ENCODE measurements at places on chromosomes 3 and 15. TPM values are rescaled to one million over a fixed set of nuclear protein-coding genes. Genes with fewer than 3 reads are reported as not detected.

- H3K36me3 ChIP-seq = peaks cover 6% of the 10 kb centered on the region
- no peak overlapping the region for H3K4me3 ChIP-seq
- no peaks in the 10 kb centered on the region for H3K4me1 ChIP-seq
- no peak for DNase-seq
- no peak overlapping the region for H3K27ac ChIP-seq
These were observed 243.1 kb downstream of the EPHB1 start for GRCh38 chr3:135038186-135038585.

DNA sequence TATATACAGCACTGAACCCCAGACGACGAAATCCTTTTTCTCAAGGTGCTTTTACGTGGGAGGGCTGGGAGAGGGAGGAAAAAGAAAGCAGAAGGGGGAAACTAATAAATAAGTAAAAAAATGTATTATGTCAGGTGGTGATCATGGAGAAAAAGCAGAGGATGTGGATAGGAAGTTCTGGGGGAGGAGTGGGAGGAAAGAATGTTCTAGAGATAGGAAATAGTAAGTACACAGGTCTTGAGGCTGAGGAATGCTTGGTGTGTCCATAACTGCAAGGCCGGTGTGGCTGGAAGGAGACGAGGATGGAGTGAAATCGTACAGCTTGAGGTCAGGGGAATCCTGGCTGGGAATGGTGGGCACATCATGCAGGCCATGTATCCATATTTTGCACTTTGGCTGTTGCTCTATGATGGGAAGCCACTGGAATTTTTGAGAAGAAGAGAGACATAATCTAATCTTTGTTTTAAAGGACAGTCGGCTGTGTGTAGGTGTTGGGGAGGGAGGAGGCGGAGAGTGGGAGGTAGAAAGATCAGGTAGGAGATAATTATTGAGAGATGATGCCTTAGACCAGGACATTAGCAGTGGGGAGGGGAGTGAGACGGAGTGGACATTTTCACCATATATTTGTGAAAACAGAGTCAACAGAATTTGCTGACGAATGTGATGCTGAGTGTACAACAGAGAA, 1.8 kb upstream of the UBE2E2 start:
- no peak overlapping the region for H3K27ac ChIP-seq
- H3K27me3 ChIP-seq = peaks cover 9% of the 10 kb centered on the region
- peaks cover 6% of the 10 kb centered on the region for H3K4me1 ChIP-seq

DNA sequence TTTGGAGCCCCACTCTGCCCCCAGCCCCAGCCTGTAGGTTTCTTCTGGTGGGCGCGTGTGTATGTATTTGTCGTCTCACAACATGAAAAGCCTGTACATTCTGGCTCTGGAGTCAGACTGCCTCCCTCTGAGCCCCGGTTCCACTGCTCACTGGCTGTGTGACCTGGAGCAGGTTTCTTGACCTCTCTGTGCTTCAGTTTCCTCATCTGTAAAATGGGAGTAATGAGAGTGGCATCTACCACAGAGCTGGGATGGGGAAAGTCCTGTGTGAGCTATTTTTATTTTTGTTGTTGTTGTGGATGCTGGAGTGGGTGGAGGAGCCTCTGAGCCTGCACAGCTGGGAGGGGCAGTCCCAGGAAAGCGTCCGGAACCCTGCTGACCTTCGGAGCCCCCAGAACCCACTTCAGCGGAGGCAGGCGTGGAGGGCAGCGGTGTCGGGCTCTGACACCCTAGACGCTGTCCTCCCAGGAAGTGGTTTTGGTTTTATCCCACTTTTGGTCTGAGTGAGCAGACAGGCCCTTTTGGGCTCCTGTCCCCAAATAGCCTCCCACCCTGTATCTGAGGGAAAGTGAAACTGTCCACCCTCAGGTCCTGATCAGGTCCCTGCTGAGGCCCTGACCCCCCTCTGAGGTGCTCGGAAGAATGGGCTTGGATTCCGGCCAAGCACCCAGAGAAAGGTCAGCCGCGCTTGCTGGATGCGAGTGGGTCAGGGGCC, 103.5 kb downstream of the CHSY1 start:
- H3K4me3 ChIP-seq = no peak overlapping the region
- no peaks in the 10 kb centered on the region for H3K36me3 ChIP-seq
- no peaks in the 10 kb centered on the region for H3K27me3 ChIP-seq
- DNase-seq = no peak
- no peaks in the 10 kb centered on the region for H3K4me1 ChIP-seq

GRCh38 chr3:5787861-5788488, 600.5 kb downstream of the EDEM1 start:
- DNase-seq = peak; percentile 16
- H3K4me1 ChIP-seq = no peaks in the 10 kb centered on the region
- no peak overlapping the region for H3K4me3 ChIP-seq
- no peaks in the 10 kb centered on the region for H3K36me3 ChIP-seq
- H3K27ac ChIP-seq = no peak overlapping the region

- no peaks in the 10 kb centered on the region for H3K27me3 ChIP-seq
- H3K4me1 ChIP-seq = peaks cover 7% of the 10 kb centered on the region
- no peak overlapping the region for H3K27ac ChIP-seq
- DNase-seq = peak; percentile 45
These were observed 1.9 kb downstream of the KBTBD8 start for GRCh38 chr3:67000009-67000408.

DNA sequence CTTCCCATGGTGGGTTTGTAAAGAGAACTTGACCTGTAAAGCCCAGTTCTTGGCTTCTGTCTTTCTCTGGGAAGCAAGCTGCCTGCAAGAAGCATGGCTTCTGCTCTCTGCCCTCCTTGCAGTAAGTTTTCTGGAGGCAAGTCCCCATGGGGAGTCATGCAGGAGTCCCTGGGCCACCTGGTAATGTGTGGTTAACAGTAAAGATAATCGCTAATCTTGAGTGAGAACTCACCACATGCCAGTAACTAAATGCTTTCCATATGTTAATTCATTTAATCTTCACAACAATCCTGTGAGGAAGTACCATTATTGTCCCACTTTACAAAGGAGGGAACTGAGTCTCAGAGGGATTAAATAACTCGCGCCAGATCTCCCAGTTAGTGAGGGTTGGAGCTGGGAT, 4.2 kb downstream of the CAPN3 start:
- DNase-seq = no peak
- H3K4me1 ChIP-seq = peaks cover 9% of the 10 kb centered on the region
- no peaks in the 10 kb centered on the region for H3K27me3 ChIP-seq
- H3K36me3 ChIP-seq = peaks cover 7% of the 10 kb centered on the region

- DNase-seq = no peak
- peak overlapping the region; percentile 73 for H3K4me3 ChIP-seq
- no peaks in the 10 kb centered on the region for H3K27me3 ChIP-seq
- peak overlapping the region; percentile 70 for H3K27ac ChIP-seq
- H3K36me3 ChIP-seq = peaks cover 9% of the 10 kb centered on the region
- peaks cover 21% of the 10 kb centered on the region for H3K4me1 ChIP-seq
These were observed 1.1 kb upstream of the SUCLG2 start for GRCh38 chr3:67655364-67656121.

GRCh38 chr3:66200147-66200546, 20.7 kb upstream of the SLC25A26 start:
- no peaks in the 10 kb centered on the region for H3K36me3 ChIP-seq
- no peak overlapping the region for H3K4me3 ChIP-seq
- no peaks in the 10 kb centered on the region for H3K4me1 ChIP-seq
- H3K27me3 ChIP-seq = peaks cover 21% of the 10 kb centered on the region

GRCh38 chr3:14434126-14434497, 31.7 kb downstream of the SLC6A6 start:
- H3K27ac ChIP-seq = no peak overlapping the region
- H3K4me1 ChIP-seq = peaks cover 40% of the 10 kb centered on the region
- peak; percentile 78 for DNase-seq
- no peaks in the 10 kb centered on the region for H3K36me3 ChIP-seq
- no peak overlapping the region for H3K4me3 ChIP-seq

DNA sequence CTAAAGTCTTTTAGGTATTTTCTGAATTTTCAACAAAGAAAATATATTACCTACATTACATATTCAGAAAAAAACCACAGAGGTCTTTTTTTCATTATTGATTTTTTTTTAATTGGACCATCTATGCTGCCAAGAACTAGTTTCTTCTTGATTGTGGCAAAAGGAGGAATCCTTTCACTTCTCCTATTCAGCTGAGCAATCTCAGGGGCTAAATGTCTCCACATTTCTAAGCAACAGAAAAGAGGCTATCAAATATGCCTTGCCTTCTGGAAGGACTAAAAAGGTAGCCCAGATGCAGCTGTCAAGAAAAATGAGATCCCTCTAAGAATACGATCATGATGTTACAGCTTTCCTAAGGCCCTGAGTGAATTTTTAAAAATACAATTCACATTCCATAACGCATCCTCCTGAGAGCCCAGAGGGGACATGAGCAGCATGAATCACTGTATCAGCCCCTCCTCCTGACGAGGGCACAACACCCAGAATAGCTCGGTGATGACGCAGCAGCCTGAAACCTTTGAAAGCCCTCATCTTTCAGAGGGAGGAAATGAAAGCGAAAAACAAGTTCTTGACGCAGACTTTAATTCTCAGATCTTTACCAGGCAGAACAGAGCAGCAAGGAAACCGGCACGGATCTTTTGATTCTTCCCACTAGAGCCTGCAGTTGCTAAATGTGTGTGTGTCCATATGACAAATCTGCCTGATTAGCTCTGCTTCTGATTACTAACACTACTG, 24.6 kb downstream of the RUBCN start:
- peak overlapping the region; percentile 82 for H3K4me3 ChIP-seq
- DNase-seq = peak; percentile 97
- H3K27ac ChIP-seq = peak overlapping the region; percentile 98
- H3K4me1 ChIP-seq = peaks cover 14% of the 10 kb centered on the region
- H3K36me3 ChIP-seq = peaks cover 9% of the 10 kb centered on the region

DNA sequence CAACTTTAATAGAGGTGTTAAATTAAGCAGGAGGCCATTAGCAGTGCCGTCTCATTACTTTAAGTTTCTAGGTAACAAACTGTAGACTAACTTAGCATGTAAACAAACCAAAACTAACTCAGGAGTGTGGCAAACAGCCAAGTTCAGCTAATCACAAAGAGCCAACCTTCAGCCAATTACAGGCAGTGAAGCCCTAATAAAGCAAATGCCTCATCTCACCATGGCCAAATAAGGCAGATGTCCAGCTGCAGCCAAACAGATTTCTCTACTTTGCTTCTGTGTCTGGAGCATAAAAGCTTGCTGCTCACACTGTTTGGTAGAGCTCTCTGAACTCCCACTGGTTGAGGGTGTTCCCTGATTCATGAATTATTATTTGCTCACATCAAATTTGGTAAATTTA, 835.4 kb upstream of the GBE1 start:
- no peaks in the 10 kb centered on the region for H3K4me1 ChIP-seq
- DNase-seq = no peak
- H3K27ac ChIP-seq = no peak overlapping the region

DNA sequence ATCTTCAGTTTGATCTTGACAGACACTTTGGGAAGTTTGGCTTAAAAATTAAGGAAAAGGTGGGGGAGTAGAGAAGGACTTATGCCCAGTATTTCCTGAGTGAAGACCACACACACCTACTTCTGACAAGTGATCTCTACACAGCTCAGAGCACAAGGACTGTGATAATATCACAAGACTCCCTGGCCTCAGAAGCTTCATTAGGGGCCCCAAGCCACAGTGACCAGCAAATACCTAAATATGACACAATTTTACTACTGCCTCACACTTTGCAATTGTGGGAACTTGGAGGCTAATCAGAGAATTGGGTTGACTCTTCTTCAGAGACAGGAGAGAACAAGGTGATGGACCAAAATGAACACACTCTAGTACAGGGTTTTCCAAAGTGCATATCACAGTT, 2.6 kb downstream of the ILDR1 start:
- no peak overlapping the region for H3K4me3 ChIP-seq
- no peaks in the 10 kb centered on the region for H3K4me1 ChIP-seq
- no peaks in the 10 kb centered on the region for H3K36me3 ChIP-seq
- DNase-seq = no peak

The LMLN gene
- total RNA-seq = 11.2 TPM

The ERICH6 gene
- total RNA-seq = not detected

The SI gene
- total RNA-seq = not detected

The GOLGA8K gene
- not detected for total RNA-seq

The SEMA6D gene
- total RNA-seq = 1.1 TPM

The KATNBL1 gene
- total RNA-seq = 38.2 TPM

The SAMD7 gene
- not detected for total RNA-seq

The EPB42 gene
- total RNA-seq = not detected

The AMOTL2 gene
- 137 TPM for total RNA-seq
